ENCODE measurements at places on chromosomes 1 and 21.

- no peak for DNase-seq
These were observed 18.0 kb downstream of the LRRC42 start for GRCh38 chr1:53964109-53964508.

- DNase-seq = peak; percentile 64
These were observed 298.3 kb downstream of the PDE4B start for GRCh38 chr1:66090859-66091457.

DNA sequence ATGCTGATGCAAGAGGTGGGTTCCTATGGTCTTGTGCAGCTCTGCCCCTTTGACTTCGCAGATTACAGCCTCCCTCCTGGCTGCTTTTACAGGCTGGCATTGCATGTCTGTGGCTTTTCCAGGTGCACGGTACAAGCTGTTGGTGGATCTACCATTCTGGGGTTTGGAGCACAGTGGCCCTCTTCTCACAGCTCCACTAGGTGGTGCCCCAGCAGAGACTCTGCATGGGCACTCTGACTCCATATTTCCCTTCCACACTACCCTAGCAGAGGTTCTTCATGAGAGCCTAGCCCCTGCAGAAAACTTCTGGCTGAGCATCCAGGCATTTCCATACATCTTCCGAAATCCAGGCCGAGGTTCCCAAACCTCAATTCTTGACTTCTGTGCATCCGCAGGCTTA lies 989.0 kb downstream of the PLA2G4A start:
- DNase-seq = no peak

- no peak for DNase-seq
These were observed 69.1 kb downstream of the COLGALT2 start for GRCh38 chr1:183968386-183968785.

GRCh38 chr1:6960291-6960811 lies 175.1 kb downstream of the CAMTA1 start:
- no peak for DNase-seq

DNA sequence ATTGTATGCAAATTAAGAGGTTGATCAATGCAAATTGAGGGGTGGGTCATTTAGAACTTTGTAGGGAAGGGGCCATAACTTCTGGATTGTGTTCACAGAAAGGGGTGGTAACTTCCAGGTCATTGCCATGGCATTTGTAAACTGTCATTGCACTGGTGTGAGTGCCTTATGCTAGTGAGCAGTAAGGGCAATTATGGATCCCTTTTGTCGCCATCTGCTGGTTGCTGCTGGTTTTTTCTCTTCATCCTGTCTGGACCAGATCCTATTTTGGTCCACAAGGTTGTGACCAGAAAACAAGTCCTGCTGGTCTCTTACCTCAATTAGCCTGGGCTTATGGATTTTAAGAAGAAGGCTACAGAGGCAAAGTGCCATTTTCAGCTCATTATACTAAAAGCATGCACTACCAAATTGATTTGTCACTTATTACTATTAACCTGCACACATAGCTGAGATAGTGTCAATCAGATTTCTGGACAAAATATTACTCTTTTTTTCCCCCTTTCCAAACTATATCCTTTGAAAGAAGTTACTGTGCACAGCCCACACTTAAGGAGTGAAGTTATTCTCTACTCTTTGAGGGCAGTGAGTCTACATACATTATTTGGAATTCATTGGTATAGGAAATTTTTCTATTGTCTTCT lies 196.2 kb downstream of the ZC3H11B start:
- peak; percentile 27 for DNase-seq

DNA sequence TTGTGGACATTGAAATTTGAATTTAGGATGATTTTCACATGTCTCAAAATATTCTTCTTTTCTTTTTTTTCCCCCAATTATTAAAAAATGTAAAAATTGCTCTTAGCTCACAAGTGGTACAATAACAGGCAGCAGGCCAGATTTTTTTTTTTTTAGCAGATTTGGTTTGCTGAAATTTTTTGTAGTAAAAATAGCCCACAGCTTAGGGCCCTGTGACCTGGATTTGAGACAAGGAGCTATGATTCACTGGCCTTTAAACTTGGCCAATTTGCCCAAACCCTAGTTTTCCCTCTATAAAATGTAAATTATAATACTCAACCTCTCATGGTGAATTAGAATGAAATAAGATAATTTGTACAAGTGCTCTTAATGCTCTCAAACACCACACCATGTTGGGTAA lies 253.8 kb downstream of the DYRK1A start:
- no peak for DNase-seq

- DNase-seq = no peak
These were observed 22.9 kb upstream of the ARHGEF10L start for GRCh38 chr1:17516303-17517214.

- DNase-seq = no peak
These were observed 613 bp upstream of the GPATCH4 start for GRCh38 chr1:156601892-156602291.

GRCh38 chr1:38555130-38555529 lies 304.4 kb downstream of the RRAGC start:
- DNase-seq = no peak

All from neuronal stem cell (in vitro differentiated cells).